ENCODE measurements at places on chromosomes 4 and X.

- no peak for DNase-seq
These were observed 139.3 kb downstream of the GASK1B start for GRCh38 chr4:158033416-158034120.

GRCh38 chrX:23813808-23814207 lies 30.8 kb downstream of the SAT1 start:
- no peak for DNase-seq

DNA sequence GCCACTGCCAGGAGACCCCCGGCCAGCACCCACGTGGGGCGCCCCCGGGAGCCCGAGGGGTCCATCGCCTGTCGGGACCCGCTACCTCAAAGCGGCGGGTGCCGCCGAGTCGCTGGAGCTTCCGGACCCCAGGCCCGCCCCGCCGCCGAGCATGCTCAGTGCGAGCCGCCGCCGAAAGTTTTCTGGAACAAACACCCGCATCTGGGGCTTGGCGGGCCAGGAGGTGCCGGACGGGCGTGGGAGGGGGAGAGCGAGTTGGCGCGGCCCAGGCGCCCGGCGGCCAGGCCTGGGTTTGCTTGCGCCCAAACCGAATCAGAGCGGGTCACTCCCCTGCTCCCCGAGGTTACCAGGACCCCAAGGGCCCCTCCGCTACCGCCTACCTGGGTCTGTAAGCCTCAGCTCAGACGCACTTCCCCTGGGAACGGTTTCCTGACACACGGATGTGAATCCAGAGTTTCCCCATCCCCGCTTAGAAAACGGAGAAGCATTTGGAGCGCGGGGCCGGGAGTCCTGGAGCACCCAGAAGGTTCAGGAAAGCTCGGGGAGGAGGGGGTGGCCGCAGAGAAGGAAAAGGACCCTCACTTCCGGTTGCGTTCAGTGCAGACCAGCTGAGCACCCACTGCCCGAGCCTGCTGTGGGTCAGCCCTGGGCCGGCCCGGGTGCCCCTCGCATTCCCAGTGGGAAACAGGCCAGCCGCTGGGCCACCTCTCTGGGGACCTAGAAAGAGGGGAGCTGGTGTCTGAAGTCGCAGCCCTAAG lies at the start of gene EVC2:
Gene EVC2 (minus strand): TSS at position 111 of the 758 bp plus-strand sequence. CDS start 46 bp downstream, at position 65.
- DNase-seq = no peak

DNA sequence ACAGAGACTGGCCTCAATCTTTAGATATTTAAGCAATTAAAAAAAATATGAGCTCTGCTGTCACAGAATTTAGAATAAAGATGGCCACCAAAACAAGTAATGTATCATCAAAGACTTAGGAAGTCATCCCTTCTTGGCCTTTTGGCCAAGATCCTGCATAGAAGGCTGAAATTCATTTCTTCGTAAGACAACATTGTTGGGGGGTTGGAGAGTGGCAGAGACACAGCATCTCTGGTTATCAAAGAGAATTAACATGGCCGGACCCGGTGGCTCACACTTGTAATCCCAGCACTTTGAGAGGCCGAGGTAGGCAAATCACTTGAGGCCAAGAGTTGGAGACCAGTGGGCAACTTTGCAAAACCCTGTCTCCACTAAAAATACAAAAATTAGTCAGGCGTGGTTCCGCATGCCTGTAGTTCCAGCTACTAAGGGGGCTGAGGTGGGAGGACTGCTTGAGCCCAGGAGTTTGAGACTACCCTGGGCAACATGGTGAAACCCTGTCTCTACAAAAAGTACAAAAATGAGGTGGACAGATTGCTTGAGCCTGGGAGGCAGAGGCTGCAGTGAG lies 4.0 kb downstream of the PPM1K start:
- no peak for DNase-seq

DNA sequence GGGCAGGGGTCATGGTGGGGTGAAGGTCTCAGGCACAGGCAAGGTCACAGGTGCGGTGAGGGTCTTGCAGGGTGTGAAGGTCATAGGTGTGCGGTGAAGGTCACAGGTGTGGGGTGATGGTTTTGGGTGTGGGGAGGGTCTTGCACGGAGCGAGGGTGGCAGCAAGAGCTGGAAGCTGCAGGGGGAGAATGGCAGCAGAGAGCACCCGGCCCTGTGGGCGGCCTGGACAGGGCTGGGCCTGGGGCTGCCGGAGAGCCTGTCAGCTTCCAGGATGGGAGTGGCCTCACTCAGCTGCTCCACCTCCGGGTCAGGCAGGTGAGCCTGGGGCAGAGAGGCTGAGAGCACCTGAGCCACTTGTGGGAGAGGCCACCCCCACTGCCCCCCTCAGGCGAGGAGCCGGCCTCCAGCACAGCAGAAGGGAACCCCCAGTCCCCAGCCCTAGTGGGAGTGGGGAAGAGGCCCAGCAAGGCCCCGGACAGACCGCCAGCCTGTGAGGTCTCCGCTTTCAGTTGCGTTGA lies 1.5 kb downstream of the MSANTD1 start:
- no peak for DNase-seq

- no peak for DNase-seq
These were observed 218.4 kb downstream of the RELL1 start for GRCh38 chr4:37467824-37468223.

DNA sequence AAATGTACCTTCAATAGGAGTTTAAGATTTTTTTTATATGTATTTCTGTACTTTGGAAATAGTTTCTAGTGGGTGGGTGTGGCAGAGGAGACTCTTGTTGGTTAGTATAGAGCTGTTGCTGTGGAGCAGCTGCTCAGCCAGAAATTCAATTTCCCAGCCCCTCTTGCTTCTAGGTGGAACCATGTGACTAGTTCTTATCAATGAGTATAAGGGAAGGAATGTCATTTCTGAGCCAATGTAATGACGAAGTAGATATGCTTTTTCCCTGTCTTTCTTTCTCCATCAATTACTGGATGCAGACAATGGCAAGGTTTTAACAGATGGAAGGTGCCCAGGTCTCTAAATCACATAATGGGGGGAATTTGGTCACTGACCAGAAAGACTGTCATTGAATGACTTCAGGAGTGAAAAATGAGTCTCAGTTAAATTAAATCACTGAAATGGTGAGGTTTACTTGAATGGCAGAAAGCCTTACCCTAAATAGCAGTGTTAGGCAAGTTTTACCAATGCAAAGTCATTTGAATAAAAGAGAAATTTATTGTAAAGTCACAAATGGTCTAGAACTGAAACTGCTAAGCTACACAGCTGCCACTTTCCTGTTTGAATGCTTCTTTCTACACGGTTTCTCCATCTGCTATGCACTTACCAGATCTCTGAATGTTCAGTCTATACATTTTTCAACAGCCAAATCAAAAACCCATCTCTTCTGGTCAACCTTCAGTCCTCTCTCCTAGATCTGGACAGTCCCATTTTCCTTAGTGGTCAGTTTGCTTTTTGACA lies 795.4 kb upstream of the MAGEB2 start:
- no peak for DNase-seq

DNA sequence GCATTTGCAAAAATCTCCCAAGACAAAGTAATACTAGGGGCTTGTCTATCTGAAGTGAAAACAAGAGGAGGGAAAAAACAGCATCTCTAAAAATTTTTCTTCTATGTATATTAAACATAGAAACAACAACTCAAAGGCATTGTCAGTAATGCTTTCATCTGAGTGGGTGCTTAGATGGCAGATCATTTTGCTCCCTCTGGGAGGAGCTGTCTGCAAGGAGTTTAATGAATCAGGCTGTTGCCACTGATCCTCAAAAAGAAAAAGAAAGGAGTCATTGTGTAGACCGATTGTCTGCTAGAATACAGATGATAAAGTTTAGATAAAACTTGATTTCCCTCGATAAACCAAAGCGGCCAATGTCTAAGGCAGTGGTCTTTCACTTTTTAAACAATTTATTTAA lies 49.7 kb upstream of the KLHL8 start:
- DNase-seq = peak; percentile 52

DNA sequence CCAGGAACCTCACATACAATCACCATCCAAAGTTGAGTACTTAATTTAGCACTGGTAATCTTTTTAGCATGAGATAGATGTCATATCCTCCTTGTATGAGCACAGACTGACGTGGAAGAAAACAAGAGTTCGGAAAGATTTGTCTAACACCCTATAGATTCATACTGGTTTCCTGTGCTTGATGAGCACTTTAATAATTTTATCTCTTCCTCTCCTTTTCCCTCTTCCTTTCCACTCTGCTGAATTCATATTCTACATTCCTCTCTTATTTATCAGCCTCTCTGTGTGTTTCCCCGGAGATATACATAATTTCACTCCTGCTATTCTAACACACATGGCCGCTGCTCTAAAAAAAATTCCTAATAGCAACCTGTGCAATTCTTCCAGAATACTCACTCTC lies 273.9 kb downstream of the AFF2 start:
- DNase-seq = no peak

- no peak for DNase-seq
These were observed 430.3 kb downstream of the SPRY1 start for GRCh38 chr4:123826896-123827295.

DNA sequence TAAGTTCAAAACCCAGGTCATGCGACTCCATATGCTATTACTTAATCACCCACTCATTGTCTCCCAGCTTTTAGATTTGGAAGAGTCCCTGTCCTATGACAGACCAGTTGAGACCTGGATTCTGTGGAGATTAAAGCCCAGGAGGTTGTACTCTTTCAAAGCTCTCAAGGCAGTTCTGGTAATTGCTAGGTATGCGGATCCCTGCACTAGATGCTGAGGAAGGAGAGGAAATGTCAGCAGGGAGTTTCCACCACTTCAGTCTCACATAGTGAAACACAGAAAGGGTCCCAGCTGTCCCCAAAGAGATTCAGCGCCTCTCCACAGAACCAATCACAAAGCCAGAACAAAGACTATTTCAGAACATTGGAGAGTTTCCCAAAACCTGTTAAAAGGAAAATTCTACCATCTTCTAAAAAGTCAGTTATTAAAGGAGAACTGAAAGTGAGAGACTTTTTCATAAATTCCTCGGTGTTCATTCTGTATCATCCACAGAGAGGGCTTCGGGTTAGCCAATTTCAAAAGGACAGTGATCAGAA lies 53.4 kb downstream of the IRF2 start:
- DNase-seq = no peak

GRCh38 chr4:103018391-103019307 lies 856 bp downstream of the SLC9B1 start:
- DNase-seq = no peak

- no peak for DNase-seq
These were observed 2.3 kb upstream of the SOWAHD start for GRCh38 chrX:119755981-119756533.

DNA sequence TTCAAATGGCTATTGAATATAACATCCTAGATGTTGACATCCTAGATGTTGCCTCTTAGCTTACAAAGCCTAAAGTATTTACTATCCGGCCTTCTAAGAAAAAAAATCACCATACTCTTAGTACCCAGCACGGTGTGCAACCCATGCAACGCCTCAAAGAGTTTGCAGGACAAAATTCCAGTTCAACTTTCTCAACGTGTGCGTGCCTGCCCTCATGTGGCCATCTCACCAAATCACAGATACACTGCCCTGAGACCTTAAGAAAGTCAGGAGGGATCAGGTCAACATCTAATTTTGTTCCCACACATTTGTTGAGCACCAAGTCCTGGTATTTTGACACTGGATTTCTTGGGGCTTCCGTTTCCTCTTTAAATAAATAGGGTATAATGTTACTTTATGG lies 68.3 kb downstream of the CRMP1 start:
- peak; percentile 16 for DNase-seq

- DNase-seq = no peak
These were observed 135.3 kb downstream of the SHROOM3 start for GRCh38 chr4:76570141-76570973.

DNA sequence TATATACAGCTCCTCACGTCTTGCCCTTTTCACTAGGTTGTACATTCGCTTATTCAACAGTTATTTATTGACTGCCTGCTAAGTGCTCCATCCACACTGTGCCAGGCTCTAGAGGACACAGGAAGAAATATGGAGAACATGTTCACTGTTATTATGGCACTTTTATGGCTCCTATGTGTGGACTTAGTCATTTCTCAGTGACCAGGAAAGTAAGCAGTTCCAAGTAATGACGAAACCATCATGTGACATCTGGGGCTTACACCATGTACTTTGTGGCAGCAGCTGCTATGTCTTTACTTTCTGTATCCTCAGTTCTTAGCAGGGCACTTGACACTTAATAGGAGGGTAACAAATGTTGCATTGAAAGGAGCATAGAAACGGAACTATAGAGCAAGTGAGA lies 278.0 kb downstream of the ANK2 start:
- no peak for DNase-seq

DNA sequence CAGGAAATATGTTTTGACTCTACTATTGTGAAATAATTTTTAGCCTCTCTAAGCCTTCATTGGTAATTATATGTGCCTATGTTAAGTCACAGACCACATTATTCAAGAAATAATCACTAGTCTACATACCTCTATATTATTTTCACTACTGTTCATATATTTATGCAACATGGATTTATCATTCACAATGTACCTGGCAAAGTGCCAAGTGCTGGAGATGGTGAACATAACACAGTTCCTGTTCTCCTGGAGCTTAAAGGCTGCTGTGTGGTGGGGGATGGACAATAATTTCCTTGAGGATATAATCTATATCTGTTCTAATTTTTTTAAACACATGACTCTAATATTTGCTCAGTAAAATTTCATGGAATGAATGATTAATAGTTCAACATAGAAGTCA lies 527.7 kb upstream of the CXorf51A start:
- no peak for DNase-seq

DNA sequence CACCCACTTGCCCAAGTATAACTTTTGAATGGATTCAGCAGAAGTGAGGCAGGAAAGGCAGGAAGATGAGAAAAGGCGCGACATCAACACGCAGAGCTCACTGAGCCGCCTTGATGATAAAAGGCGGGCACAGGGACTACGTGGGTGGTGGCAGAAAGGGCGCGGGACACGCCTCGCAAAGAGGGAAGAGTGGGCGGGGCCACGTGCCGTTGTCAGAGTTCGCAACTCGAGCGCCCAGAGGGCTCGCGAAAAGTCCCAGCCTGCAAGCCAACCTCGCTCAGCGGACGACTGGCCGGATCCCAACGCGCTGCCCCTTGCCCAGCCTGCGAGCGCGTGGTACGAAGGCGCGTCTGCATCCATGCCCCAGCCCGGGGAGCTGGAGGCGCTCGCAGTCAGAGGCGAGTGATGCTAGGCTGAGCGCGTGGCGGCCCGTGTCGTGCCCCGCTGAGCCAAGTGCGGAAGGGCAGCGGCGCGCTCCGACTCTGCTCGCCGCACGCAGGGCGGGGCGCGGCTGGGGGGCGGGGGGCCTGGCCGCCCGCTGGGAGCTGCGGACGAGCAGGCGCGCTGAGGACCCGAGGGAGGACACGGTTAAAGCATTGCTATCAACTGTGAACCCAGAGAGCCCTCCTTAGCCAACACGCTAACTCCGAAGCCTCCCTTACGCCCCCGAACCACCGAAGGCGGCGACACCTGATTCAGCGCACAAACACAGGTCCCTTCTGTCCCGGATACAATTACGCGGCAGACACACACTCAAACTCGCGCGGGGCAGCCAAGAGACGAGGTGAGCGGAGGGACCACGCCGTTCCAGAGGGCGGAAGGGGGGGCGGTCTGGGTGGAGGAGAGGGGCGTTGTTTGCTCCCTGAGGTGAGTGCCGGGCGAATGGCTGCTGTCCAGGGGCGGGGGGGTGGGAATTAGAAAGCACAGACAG lies at the start of gene UGT8:
Gene UGT8 (plus strand): TSS at position 617 of the 931 bp plus-strand sequence. CDS start 24,074 bp downstream, outside the sequence.
- DNase-seq = peak; percentile 89

- no peak for DNase-seq
These were observed 8.2 kb downstream of the FANCB start for GRCh38 chrX:14864631-14865030.

- DNase-seq = no peak
These were observed 6.4 kb downstream of the USP11 start for GRCh38 chrX:47239199-47239598.

GRCh38 chr4:123980736-123981300 lies 584.2 kb downstream of the SPRY1 start:
- no peak for DNase-seq

All from COR-L47 (cell line).